ENCODE measurements at places on chromosomes 3 and 15.

DNA sequence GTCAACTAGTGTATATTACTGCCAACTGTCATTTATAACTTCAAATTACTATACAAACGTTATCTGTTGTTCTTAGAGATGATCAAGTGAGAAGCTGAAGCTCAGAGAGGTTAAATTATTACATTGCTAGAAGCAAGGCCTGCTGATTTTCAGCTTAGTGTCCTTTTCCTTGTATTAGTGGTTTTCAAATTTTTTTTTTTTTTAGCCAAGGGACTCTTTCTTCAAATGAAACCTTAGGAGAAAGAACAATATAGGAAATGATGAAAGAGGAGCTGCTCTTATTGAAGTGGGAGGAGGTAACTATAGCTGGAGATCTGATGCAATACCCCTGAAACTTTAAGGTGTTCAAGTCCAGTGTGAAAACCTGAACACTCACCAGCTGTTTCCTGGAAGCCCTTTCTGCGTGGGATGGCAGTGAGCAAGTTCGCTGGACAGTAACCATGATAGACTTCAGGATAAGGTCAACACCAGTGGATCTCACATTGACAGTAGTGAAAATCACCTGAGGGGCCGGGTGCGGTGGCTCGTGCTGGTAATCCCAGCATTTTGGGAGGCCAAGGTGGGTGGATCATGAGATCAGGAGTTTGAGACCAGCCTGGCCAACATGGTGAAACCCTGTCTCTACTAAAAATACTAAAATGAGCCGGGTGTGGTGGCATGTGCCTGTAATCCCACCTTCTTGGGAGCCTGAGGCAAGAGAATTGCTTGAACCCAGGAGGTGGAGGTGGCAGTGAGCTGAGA lies 376.2 kb downstream of the EDEM1 start:
- no peak for DNase-seq

- no peak for DNase-seq
Observed at GRCh38 chr15:66124651-66125050, 128.9 kb downstream of the MEGF11 start.

- DNase-seq: no peak
Observed at GRCh38 chr15:42012241-42012640, 8.6 kb downstream of the PLA2G4E start.

GRCh38 chr3:128555098-128555825 lies 62.3 kb upstream of the GATA2 start:
- DNase-seq: no peak

GRCh38 chr3:133888726-133889340 lies 6.8 kb downstream of the RAB6B start:
- no peak for DNase-seq

DNA sequence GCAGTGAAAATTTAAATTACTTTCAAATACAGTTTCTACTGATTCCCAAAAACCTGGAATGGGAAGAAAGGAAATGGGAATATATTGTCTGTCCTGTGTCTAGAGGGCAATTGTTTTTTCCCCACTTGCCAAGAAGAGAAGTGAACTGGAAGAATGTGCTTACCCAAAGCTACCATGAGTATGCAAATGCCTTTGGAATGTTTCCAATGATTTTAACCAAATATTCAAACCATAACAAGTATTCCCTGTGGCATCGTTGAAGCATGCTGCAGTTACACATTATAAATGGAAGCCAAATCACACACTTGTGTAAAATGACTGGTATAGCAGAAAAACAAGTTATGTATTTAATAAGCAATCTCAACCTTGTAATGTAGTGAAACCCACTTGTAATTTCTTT lies 368.2 kb downstream of the GBE1 start:
- no peak for DNase-seq

GRCh38 chr3:144585408-144585807 lies 613.8 kb downstream of the DIPK2A start:
- DNase-seq: no peak

GRCh38 chr15:86650094-86650493 lies 570.4 kb downstream of the AGBL1 start:
- no peak for DNase-seq

DNA sequence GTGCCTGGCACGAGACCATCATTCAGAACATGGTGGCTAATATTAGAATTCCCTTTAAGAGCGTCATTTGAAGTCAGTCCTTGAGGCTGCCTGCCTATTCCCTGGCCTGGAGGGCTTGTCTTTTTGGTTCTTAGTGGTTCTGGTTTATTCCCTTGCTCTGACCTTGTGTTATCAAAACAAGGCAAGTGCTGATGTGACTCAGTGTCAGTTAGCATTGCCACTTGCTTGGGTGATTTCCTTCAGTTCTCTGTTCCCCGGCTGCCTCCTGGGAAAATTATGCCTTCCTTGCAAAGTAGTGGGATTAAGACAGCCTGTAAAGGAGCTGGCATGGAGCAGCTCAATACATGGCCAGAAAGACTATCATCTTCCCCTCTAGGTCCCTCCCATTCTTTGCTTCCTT lies 64.6 kb downstream of the EDEM1 start:
- DNase-seq: no peak

DNA sequence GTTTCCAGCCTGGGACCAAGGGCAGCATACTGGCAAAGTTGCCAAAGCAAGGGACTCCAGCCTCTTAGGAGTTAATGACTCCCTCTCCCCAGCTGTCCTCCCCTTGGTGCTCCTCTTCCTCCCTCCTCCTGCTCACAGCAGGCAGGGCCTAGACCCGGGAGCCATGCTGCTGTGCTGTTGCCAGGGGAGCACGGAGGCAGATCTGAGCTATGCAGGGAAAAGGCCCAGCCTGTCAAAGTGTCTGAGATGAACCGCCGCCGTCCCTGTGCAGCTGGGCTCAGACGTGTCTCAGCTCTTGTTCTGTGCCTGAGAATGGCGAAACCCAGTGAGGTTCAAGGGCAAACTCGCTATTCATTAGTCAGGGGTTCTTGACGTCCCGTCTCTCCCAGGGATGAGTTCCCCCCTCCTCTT lies 60.8 kb upstream of the POLG start:
- peak; percentile 64 for DNase-seq

- DNase-seq: no peak
Observed at GRCh38 chr15:79076661-79077060, 13.9 kb downstream of the RASGRF1 start.

- DNase-seq: no peak
Observed at GRCh38 chr3:3578718-3579117, 220.5 kb upstream of the LRRN1 start.

DNA sequence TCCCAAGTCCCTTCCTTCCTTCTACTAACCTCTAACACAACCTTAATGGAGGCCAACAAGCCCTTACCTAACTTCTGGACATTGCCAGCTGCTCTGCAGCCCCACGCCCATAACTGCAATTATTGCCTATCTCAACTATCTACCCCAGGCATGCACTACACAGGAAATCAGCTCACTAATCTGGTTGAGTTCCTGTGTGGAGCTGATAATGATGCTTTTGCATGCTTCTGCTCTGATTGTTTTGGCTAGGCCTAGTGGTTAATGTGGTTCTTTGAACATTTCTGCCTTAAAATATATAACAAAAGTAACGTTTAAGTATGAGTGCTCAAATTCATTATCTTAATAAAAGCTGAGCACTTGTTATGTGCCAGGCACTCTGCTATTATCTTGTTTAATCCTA lies 463.9 kb downstream of the MFSD1 start:
- no peak for DNase-seq

GRCh38 chr15:61063875-61064320 lies 165.2 kb downstream of the RORA start:
- no peak for DNase-seq

GRCh38 chr3:23804441-23805209 lies 1.1 kb upstream of the UBE2E1 start:
- no peak for DNase-seq

- peak; percentile 38 for DNase-seq
Observed at GRCh38 chr15:88651971-88652370, 13.2 kb downstream of the ISG20 start.

GRCh38 chr15:32993285-32993684 lies 201.2 kb downstream of the FMN1 start:
- no peak for DNase-seq

DNA sequence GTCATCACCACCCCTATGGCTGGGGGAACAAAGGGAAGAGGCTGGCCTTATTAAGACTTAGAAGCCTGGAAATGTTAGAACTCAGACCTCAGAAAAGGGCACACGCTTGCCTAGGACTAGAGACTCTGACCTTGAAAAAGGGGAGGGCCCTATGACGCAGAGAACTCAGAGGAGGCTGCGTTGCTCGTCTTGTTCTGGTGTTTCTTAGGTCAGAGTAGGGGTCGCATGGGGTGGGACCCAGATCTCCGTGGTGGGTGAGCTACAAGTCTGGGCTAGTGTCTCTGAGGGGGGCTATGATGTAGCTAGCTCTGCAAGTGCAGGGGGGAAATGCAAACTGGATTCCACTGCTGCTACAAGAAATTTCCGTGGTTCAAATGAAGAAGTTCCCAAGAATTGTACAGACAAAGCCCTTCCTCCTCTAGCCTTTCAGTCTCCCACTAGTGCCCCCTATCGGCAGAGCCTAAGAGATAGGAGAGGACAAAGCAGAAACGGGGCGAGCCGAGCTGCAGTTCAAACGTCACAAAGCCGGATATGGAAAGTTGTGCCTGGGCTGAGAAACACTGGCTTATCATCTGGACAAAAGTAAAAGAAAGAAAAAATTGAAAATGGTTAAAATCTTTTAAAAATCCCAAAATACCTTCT lies 392.9 kb upstream of the ROBO2 start:
- DNase-seq: no peak

GRCh38 chr15:96692826-96693225 lies 362.3 kb downstream of the NR2F2 start:
- DNase-seq: no peak

GRCh38 chr3:30437171-30437601 lies 169.2 kb upstream of the TGFBR2 start:
- no peak for DNase-seq

DNA sequence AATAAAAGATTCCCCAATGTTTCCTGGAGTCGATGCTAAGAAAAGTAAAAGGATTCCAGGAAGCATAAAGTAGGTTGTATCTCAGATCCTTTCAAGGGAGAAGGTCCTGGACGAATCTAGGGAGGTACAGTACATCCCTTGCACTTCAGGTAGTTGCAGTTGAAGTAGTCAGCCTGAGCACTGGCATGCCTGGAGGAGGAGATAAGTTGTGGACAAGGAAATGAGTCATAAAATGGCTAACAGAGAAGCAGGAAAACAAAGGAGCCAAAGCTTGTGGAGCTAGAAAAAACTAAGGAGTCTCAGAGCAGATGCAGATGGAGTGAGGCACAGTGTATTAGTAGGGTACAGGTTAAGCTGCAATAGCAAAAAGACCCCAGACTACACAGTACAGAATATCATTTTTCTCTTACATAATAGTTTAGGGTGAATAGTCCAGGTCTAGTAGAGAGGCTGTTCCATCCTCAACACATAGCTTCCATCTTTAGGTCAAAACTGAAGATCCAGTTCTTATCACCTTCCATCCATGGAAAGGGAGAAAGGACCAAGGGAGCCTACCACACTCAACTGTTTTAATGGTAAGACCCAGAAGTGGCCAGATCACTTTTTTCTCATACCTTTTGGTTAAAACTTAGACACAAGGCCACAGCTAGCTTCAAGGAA lies 41.3 kb downstream of the COL6A5 start:
- DNase-seq: no peak

DNA sequence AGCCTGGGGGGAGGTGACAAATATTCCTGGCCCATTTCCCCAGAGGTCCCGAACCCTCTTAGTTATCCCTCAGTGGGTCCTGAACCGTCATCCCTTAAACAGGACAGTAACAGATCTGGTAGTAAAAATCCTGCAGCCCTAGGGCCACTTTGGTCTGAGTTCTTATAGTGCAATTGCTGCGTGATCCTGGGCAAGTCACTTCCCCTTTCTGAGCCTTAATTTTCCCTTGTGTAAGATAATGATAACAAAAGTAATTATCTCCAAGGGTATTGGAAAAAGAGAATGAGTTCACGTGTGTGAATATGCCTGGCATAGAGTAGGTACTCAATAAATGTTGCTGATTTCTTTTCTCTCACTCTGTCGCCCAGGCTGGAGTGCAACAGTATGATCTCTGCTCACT lies 2.9 kb upstream of the JAGN1 start:
- DNase-seq: no peak

DNA sequence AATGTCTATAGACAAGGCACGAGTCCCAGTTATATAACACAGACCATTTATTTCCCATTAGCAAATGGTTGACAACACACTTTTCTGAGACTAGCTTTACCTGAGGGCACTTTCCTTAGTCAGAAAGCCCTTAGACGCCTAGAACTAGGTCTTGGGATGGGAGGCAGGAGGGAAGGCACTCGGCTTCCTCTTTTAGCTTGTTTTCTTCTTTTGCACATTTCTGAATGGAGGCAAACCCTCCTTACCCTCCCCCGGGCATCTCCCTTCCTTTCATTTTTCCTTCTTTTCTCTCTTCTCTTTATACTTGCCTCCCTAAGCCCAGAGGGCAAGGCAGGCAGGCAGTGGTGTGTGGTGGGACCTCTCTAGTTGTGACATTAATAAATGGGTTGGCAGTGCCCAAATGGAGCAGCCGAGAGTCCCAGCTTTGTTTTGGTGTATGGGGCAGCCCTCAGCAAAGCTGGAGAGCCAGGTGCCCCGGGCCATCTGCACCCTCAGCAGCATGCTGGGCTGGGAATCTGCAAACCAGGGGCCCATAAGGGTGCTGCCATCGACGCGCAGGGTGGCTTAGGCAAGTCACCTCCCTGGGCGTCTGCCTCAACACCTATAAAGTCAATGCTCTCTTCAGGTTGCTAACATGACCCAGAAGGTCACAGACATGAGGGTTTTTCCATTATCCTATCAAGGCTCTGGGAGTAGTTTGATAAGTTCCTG lies 21.1 kb upstream of the BCL2L10 start:
- DNase-seq: no peak

DNA sequence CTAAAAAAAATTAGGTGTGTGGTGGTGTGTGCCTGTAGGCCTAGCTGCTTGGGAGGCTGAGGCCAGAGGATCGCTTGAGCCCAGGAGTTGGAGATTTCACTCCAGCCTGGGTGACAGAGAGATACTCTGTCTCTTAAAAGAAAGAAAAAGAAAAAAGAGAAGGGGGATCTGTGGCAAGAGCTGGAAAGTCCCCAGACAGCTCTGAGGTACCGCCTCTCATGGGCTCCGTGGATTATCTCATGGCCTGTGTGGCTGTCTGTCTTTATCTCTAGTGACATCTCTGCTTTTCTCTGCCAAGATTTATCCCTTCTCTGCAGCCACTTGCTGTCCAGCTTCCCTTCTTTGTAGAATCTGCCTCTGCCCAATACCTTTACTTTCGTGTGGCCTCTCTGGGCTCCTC lies 5.7 kb downstream of the EXOSC7 start:
- no peak for DNase-seq

DNA sequence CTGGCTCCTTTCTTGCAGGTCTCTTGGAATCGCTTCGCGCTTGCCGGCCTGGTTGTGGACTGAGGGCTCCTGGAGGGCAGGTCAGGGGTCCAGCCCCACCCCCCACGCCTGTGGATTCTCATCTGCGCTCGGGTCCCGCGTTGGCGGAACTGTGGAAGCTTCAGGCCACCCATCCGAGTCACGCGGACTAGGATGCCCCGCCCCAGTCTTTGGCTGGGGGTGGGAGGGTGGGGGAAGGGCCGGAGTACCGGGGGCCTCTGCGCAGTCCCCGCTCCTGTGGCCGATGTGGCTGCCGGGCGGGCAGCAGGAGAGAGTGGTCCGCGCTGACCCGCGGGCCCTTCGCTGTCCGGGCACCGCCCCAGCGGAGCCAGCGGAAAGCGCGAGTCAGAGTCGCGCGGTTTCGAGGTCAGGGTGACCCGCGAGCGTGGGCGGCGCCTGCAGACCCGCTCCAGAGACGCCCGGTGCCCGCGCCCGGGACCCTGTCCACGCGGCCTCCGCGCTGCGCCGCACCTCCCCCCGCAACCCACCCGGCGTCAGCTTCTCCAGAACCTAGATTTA lies 114.2 kb downstream of the KLF13 start:
- DNase-seq: no peak

GRCh38 chr15:85492406-85492805 lies 112.0 kb downstream of the AKAP13 start:
- no peak for DNase-seq

GRCh38 chr3:16793321-16793720 lies 91.4 kb upstream of the PLCL2 start:
- no peak for DNase-seq

All from ecto neural progenitor cell (in vitro differentiated cells).